ENCODE measurements at places on chromosomes 7 and 10.

DNA sequence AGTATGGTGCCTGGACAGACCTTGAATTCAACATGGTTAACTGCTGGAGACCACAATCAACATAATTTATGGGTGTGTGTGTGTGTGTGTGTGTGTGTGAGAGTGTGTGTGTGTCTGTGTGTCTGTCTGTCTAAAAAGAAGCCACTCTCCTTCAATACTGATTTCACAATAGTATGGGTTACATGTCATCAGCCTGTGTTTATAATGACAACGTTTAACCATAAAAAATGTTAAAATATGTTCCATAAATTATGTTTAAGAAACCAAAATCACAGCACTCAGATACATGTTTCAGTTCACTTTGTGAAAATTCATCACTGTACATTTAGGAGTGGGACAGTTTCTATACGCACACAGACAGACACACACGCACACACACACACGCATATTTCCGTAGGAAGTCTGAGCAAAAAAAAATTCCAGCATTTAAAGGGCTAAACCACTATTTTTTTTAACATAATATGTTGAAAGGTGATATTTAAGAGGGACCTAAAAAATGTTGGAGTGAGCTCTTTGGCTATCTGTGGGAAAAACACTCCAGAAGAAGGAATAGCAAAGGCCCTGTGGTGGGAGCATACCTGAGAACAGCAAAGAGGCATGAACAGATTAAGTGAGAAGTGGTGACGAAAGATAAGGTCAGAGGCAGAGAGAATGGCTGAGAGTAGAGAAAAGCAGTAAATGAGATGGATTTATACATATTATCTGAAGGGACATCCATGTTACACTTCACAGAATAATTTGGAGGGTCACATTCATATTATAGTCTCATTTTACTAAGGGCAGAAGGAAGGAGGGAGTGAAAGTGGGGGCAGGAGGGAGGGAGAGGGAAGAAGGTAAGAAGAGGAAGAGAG lies 10.9 kb downstream of the PDZD8 start:
- DNase-seq: peak; percentile 15

GRCh38 chr10:99924451-99925255 lies 85.1 kb downstream of the DNMBP start:
- DNase-seq: no peak

GRCh38 chr7:47345857-47346298 lies 236.0 kb downstream of the TNS3 start:
- DNase-seq: no peak

DNA sequence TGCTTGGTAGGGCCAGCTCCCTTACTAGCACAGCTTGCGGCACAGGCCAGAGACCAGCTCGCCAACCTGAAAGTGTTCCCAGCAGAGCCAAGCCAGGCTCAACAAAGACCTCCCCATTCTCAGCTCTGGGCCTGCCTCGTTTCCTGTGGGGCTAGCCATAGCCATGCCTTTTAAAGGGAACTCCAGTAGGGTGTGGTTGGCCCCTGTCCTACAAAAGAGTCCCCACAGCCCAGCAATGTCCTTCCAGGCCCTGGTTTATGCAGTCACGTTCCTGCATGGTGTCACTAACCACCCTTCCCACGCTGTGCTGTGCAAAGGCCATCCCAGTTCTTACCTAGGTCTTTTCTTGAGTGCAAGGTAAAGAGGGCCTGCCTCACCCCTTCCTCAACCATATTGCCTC lies 87.8 kb upstream of the LRRC4 start:
- DNase-seq: no peak

GRCh38 chr7:43242628-43243255 lies 130.3 kb downstream of the HECW1 start:
- DNase-seq: no peak

GRCh38 chr7:22983257-22983855 lies 30.6 kb downstream of the HYCC1 start:
- no peak for DNase-seq

GRCh38 chr10:29734640-29734961 lies 99.8 kb upstream of the SVIL start:
- no peak for DNase-seq

GRCh38 chr7:1279041-1279440 lies 46.4 kb downstream of the UNCX start:
- no peak for DNase-seq

DNA sequence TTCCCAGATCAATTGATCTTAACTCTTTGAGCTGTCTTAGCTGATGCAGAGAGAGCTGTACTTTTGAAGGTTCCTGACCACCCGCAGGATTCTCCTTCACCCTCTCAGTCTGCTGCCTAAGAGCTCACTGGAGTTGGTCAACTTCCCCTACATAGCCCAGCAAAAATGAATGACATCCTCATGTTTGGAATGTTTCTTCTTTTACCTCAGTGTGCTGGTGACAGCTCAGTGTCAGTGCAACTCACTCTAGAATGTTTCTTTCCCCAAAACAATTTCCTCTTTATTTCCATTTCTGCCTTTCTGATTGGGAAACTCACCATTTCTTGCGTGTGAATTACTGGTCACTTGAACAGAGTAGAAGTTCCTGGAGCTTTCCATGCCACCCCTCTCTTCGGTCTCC lies 48.7 kb downstream of the LSMEM1 start:
- no peak for DNase-seq

GRCh38 chr7:131265227-131265626 lies 62.4 kb upstream of the MKLN1 start:
- no peak for DNase-seq

- DNase-seq: no peak
Observed at GRCh38 chr10:129773359-129773990, 190.6 kb downstream of the EBF3 start.

GRCh38 chr7:116213361-116214130 lies 3.2 kb downstream of the TES start:
- no peak for DNase-seq

- no peak for DNase-seq
Observed at GRCh38 chr10:3990307-3990706, 205.3 kb upstream of the KLF6 start.

- DNase-seq: no peak
Observed at GRCh38 chr10:133237588-133238465, at the start of gene VENTX. VENTX (plus strand) TSS chr10:133237855; CDS start chr10:133237915, 60 bp downstream.

DNA sequence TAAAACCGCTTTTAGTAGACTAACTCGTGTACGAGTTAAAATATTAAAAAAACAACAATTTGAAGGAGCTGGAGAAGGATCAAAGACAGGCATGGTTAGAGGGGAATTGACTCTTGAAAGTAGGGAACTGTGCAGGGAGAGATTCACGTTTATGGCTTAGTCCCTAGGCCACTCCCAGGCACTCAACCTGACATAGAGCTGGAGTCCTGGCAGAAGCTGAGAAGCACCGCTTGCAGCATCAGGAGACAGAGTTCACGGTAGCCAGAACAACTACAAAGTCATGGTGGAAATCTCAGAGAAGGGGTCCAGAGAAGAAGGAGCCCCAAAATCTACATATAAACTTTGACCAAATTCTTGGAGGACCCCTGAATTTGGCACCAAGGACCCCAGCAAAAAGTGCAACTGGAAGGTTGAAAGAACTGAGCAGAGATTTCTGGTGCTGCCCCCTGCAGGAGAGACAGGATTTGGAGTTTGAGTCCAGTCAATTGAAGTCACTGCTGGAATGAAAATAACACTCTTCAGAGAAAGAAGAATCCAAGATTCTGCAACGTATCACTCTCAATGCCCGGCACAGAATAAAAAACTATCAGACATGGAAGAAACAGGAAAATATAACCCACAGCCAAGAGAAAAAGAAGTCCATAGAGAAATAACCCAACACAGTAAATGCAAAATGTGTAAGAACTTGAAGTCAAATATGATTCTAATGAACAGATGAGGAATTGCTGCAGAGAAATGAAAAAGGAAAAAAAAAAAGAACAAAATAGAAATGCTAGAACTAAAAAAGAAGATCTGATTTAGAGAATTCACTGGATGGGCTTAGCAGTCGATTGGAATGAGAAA lies 493.3 kb upstream of the PODXL start:
- peak; percentile 66 for DNase-seq

DNA sequence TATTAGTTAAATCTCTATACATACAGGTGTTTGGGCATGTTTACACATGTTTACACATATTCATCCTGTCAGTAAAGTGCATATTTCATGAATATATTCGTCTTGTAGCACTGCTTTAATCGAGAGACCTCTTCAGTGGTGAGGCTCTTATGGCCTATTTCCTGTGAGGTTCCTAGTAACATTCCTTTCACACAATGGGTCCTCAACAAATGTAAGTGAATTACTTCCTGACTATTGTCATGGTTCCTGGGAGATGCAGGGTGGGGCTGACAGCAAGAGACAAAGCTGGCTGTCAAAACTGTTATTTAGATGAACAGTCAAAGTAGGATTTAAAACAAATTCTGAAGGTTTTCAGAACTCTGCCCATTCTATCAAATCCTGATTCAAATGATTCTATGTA lies 12.4 kb upstream of the SEMA3A start:
- DNase-seq: peak; percentile 47

- no peak for DNase-seq
Observed at GRCh38 chr7:41451826-41452225, 251.1 kb downstream of the INHBA start.

DNA sequence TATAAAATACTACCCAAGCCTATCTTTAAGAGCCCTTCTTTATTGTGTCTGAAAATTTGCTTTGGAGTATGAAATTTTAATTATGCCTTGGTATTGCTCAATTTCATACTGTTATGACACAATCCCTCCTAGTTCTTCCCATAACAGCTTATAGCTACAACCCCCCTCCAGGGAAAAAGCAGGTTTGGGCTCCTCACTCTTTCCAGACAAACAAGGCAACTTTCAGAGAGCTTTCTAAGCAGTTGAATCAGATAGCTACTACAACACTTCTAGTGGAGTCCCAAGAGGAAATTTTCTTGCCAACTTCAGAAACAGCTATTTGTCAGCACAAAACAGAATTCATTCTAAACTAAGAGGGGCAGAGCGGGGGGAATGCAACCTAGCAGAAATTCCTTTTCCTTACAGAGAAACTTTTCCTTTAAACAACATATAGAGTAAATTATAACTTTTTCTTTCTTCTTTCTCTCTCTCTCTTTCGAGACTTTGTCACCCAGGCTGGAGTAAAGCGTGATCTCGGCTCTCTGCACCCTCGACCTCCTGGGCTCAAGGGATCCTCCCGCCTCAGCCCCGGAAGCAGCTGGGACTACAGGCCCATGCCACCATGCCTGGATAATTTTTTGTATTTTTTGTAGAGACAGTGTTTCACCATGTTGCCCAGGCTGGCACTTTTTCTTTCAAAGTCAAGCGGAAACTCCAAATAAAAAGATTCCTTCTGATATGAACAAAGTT lies 26.0 kb upstream of the JMJD1C start:
- DNase-seq: no peak

DNA sequence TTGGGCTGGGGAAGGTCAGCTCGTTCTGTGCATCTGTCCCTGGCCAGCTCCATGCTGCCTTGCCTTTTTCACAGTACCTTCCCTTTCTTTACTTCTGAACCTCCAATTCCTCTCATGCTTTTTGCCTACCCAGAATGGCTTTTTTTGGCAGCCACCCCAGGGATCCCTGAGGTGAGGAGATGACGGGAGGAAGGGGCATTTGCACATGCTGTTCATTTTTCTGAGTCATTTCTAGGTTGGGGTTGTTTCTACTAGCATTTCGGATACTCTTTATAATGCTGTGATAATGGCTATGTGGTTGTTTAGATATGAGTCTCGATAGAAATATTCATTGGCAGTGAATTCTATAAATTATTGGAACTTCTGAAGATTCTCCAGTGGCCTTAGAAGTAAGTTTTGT lies 415.1 kb upstream of the FZD8 start:
- no peak for DNase-seq

- DNase-seq: no peak
Observed at GRCh38 chr7:40316176-40316575, 181.4 kb downstream of the SUGCT start.

DNA sequence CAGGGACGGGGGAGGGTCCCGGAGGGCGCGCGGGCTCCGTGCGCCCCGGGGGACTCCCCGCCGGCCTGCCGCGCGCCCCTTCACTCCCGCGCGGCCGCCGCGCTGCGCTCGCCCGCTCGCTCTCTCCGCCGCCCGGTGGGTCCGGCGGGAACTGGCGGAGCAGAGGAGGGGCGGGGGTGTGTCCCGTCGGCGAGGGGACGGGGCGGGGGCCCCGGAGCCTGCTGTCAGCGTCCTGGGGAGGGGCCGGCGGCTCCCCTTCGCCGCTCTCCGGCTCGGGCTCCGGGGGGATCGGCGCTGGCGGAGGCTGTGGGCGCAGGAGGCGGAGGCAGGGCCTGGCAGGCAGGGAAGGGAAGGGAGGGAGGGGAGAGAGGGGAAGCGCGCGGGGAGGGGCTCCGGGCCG lies at the start of gene SH3PXD2A:
Gene SH3PXD2A (minus strand): TSS at position 153 of the 400 bp plus-strand sequence. CDS start 310 bp downstream, outside the sequence.
- DNase-seq: peak; percentile 66

- no peak for DNase-seq
Observed at GRCh38 chr7:46360296-46360695, 439.2 kb upstream of the IGFBP3 start.

GRCh38 chr7:137636376-137636775 lies 210.4 kb downstream of the DGKI start:
- DNase-seq: no peak

- DNase-seq: no peak
Observed at GRCh38 chr10:15313047-15313446, 58.0 kb downstream of the FAM171A1 start.

- DNase-seq: no peak
Observed at GRCh38 chr10:43878386-43878785, 229.7 kb upstream of the ZNF32 start.

- no peak for DNase-seq
Observed at GRCh38 chr7:91251877-91252276, 12.4 kb upstream of the FZD1 start.

GRCh38 chr10:89185658-89186057 lies 21.5 kb downstream of the CH25H start:
- no peak for DNase-seq

DNA sequence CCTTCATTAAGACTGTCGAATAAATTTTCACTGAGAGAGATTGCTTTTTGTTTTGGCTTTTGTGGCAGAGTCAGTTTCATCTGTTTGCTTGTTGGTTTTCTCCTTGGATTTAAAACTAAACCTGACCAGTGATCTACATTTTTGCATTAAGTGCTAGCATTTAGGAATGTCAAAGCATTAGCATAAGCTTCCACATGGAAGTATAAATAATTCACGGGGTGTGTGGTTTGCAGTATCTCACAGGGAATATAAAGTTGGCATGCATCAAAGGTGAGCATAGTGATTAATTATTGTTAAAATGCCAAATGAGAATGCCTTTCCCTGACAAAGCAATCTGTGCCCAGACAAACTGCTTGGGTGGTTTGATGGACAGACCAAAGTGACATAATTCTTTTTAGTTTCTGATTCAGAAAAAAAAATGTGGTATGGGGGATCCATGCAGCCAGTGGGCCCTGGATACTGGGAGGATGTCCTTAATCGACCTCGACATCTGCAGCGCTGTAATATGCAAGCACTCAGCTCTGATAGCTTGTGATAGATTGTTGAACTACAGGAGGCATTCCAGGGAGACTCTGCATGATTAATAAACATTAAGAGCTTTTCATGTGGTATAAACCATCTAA lies 339.3 kb upstream of the POM121L12 start:
- DNase-seq: no peak

DNA sequence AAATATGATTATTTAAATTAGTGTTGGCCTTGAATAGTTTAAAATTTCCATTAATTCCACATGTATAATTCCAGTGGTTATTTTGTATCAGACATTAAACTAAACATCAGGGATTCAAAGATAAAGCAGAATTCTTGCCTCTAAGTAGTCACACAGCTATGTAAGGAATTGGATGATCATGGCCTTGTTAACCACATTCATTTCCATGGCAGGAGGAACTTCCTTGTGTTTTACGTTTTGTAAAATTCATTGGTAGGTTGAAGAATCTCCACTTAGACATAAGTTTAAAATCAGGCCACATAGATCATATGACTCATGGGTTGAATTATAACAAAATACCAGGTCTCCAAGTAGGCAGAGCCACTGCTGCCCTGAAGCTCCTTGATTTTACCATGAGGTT lies 289.7 kb downstream of the PLXDC2 start:
- no peak for DNase-seq
